ENCODE measurements at places on chromosomes 7 and 10.

GRCh38 chr10:119461923-119462322 is 80.6 kb downstream of the RGS10 start:
- no peak for DNase-seq

GRCh38 chr10:110447886-110448285 is 49.8 kb upstream of the DUSP5 start:
- DNase-seq: no peak

DNA sequence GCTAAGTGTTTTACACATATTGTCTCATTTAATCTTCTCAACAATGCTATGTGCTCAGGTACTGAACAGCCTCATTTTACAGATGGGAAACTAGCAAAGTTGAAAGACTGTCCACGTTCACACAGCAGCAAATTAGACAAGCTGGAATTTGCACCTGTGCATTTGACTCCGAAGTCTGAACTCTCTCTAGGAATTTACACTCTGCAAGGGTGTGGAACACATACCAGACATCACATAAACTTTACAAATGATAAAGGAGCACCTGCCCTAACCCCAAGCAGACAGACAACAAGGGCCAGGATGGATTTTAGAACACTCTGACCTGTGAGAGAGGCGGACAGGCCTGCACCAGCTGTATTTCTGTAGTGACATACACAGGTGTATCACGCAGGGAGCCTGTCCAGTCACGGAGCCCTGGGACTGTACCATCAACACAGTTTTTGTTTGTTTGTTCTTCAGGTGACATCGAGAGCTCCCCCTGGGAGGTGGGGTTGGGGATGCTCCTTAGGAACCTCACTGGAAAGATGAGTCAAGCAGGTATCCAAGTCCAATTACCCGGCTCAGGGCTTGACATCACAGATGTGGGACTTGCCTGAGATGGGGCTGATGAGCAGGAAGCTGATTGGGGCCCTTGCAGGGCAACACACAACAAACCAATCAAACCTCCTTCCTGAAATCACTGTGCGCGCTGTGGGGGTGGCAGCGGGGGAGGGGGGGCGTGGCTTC is 31.0 kb downstream of the MKI67 start:
- no peak for DNase-seq

- DNase-seq: no peak
Measured at GRCh38 chr7:141094336-141095070, 20.6 kb downstream of the TMEM178B start.

GRCh38 chr10:66505003-66505657 is 420.7 kb upstream of the LRRTM3 start:
- DNase-seq: no peak

DNA sequence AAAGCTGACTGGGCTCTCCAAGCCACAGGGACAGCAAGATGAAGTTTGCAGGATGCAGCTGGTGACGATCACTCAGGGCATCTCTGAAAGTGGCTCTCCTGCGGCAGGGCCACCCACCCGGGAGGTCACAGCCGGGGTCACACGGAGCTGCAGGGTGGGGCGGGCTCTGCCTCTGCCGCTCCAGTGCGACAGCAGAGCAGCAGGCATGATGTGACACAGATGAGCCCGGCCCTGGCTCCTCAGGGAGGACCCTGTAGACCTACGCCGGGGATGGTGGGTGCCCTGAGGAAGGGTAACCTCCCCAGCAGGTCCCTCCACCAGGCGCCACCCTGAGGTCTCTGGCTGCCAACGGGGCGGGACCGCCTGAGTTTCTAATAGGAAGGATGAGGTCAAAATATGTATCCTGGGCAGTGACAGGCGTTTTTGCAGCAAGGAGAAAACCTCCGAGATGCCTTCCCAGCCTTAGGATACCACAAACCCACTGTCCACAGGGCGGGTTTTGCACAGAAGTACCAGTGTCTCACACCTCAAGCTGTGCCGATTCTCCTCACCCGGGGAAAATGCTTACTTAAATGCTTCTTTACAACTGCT is 114.8 kb upstream of the DIP2C start:
- no peak for DNase-seq

- DNase-seq: no peak
Measured at GRCh38 chr7:159107161-159107892, 37.3 kb downstream of the VIPR2 start.

DNA sequence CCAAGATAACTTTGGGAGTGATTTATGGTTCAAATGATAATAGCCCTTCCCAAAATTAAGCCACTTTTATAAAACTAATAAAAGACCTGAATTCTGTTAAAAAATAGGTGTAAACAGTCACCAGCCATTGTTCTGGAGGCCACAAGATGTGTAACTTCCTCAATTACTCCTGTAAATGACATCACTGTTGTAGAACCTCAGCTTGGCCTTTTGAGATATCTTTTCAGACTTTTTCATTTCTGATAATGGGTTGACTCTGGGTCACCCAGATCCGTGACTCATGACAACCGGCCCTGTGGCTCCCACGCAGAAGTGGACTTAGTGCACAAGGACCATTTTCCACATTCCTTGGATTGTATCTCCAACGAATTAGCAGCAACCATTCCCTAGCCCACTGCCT is 106.6 kb downstream of the DKK1 start:
- DNase-seq: no peak

GRCh38 chr10:85645053-85645452 is 721.5 kb downstream of the GRID1 start:
- no peak for DNase-seq

DNA sequence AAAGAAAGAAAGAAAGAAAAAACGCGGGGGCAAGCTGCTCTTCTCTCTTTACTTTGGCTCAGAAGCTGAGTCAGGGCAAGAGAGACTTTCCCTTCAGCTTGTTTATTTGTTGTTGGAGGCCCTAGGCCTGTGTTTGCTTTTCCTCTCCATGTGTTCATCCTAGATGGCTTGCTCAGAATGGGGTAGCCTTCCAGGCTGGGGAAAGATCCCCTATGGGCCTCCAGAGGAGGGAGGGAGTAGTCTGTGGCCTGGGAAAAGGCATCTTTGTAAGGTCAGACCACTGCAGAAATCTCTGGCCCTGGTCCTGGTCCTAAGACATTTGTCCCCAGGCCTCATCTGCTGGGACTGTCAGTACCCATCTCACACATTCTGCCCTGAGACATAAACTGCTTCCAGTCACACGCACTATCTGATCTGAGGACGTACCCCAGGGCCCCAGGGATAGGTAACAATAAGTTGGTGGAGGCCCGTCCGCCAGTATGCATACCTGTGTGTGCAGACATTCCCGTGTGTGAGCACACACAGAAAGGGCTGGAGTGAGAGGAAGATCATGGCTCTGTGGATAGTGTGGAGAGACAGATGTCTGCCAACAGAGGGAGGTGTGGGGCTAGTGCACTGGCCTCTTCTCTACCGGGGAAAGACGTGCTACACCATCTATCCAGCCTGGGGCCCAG is 4.9 kb upstream of the SCD start:
- DNase-seq: no peak

- no peak for DNase-seq
Measured at GRCh38 chr10:5457741-5458140, 41.6 kb downstream of the CALML5 start.

GRCh38 chr7:150740053-150740452 is 2.8 kb downstream of the GIMAP5 start:
- no peak for DNase-seq

DNA sequence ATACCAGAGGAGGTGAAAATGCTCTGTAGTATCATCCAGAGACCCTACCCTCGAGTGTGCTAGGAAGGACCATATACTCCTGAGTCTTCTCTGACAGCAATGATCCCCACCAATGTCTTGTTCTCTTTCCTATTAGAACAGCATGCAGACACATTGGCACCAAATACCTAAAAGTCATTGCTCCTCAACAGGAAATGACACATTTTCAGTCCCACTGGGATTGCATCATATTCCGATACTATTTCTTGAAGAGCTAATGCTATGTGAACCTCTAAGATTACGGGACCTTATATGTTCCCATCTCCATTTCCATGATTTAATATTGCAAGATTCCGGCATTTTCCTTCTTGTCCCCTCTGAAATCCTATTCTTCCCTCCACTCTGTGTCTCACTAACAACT is 177.4 kb downstream of the NRP1 start:
- DNase-seq: no peak

- DNase-seq: peak; percentile 83
Measured at GRCh38 chr10:70551971-70552422, 50.5 kb downstream of the PRF1 start.

DNA sequence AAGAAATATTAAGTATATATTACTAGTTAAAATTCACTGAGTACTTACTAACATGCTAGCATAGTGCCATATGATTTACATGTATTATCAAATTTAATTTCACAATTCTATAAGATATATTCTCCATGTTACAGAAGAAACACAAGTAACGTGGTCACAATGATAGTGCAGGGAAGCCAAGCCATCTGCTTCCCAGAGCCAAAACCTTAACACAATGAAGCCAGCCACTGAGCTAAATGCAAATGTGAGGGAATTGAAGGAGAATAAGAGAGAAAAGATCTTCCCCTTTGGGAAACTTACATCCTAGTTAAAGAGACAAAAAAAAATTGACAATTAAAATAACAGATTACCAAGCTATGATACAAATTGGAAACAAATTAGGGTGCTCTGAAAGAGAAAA is 63.6 kb downstream of the ELAPOR2 start:
- no peak for DNase-seq

DNA sequence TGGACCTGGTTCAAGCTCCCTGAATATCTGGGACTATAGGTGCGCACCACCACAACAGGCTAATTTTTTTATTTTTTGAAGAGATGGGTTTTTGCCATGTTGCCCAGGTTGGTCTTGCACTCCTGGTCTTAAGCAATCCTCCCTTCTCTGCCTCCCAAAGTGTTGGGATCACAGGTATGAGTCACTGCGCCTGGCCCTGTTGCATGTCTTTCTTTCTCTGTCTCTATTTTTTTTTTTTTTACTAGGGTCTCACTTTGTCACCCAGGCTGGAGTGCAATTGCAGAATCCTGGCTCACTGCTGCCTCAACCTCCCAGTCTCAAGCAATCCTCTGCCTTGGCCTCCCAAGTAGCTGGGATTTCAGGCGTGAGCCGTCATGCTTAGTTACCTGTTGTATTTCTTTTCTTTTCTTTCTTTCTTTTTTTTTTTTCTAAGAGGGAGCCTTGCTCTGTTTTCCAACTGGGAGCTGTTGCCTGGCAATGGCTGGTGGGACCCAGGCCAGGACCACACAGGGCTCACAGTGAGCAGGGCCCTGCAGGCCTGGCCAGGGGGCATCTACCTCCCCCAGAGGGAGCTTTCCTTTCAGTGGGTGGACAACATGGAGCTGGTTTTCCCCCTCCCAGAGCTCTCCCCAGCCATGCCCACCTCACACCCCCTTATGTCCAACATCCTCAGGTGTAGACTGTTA is 6.0 kb downstream of the MYL7 start:
- no peak for DNase-seq

- DNase-seq: no peak
Measured at GRCh38 chr10:7407368-7408290, 3.2 kb downstream of the SFMBT2 start.

DNA sequence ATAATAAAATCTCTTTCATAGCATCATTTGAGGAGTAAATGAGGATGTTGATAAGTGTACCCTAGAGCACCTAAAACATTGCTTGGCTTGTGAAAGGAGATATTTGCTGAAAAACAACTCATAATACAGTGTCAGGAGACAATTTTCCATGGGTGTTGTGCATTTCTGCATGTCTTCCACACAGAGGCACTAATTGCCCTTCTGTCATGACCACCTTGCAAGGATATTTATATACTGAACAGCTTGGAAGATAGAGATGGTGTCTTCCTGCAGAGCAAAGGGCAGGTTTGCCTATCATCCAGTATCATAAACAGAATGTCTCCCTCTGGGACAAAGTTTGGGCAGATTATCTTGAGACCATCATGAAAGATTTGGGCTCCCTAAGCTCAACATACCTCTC is 495.2 kb upstream of the LRRN3 start:
- DNase-seq: no peak

DNA sequence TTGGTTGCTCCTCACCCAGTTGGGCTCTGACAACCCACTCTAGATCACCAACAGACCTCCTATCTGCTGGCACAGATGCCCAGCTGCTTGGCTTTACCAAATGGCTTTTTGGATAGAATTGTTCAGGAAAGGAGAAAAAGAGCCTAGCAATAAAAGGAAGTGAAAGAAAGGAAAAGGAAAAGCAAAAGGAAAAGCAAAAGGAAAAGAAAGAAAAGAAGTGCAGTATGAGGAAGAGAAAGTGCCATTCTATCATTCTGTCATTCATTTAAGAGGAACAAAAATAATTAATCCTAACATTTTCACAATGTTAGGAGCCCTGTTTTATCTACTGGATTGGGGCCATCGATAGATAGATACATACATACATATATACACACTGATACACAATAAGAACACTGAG is 353.6 kb downstream of the THSD7A start:
- DNase-seq: no peak

DNA sequence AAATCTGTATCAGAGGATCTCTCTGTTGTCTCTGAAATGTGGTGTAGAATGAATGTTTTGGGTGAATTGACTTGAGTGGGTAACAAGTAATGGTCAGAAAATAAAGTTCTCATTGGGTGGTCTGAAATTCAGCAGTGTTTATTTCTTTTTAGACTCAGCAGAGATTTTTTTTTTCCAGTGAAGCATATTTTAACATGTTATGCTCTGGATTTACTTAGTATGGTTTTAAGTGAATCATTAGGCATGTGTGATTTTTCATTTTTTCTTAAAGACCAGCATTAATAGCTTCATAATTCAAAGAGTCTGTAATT is 63.5 kb downstream of the REEP3 start:
- no peak for DNase-seq

GRCh38 chr7:36207451-36208291 is 54.6 kb downstream of the EEPD1 start:
- peak; percentile 81 for DNase-seq

DNA sequence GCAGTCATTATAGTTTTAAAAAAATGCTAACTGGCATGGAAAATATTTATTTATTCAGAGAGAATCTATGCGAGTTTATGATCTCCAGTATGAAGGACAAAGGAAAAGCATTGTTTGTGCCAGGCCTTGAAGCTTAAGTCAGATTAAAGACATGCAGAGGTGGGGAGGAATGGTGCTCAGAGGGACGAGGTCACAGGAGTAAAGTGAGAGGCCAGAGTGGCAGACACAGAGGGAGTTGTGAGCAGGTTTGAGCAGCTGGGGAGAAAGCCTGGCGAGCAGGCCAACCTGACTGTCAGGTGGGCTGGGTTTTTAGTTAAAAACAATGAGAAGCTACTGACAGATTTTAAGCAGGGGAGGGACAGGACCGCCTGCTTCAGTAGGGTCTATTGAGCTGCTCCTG is 6.8 kb upstream of the CCNY start:
- DNase-seq: no peak

DNA sequence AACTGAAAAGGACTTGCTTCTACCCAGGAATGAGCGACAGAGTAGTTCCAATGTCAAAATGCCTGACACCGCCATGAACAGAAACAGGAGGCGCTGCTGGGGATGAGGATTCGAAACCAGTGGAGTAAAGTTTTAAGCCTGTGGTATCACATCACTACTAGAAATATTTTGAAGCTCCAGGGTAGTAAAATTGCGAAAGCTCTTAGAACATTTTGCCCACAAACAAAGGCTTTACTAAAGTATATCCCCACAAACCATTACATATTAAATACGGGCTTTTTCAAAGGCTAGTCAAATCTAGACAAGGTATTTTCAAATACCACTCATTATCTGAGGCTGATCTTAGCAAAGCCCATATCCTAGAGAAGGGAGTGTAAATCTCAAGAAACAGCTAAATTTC is 2.4 kb downstream of the PRDX3 start:
- DNase-seq: no peak

GRCh38 chr7:1632916-1633785 is 36.9 kb upstream of the ELFN1 start:
- no peak for DNase-seq

Measured in AG04450 (cell line).